ENCODE measurements at places on chromosomes 2 and 18.

- no peak for DNase-seq
Observed at GRCh38 chr18:69958422-69958821, 10.7 kb upstream of the CD226 start.

GRCh38 chr2:3265981-3266924, 111.4 kb downstream of the EIPR1 start:
- DNase-seq, result no peak

GRCh38 chr18:48036226-48036625, 105.8 kb upstream of the SMAD2 start:
- no peak for DNase-seq

- no peak for DNase-seq
Observed at GRCh38 chr2:241062389-241063092, 39.5 kb downstream of the MTERF4 start.

DNA sequence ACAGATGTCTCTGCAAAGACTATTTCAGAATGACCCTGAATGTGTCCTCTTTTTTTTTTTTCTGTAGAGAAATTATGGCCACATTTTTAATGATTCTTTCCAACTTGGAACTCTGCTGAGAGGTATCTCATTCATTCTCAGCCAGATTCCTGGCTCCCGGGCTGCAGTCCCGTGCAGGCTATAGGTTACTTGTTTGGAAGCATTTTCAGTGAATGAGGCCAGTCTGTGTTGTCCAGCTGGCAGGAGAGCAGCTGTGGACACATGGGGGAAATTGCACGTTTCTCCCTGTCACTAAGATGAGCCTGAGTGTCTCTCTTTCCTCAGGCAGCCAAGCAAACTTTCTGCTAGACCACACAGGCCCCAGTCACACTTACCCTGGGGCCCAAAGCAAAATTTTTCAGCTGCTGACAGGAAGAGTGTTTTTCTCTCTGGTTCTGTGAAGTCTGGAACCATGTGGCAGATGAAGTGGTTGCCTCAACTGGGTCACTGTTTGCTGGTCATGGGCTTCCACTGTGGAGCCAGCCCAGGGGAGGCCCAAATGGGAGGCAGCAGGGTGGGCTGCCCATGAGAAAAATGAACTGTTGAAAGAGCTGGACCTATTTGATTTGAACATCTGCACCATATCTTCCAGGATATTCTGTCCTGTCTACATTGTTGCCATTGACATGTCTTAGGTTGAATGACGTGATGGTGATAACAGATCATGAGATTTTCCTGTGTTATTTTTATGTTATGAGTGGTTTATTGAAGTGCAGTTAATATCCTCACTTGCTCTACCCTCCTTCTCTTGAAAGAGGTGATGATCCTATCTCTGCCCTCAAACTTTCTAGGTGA, 431.2 kb downstream of the LPIN1 start:
- no peak for DNase-seq

DNA sequence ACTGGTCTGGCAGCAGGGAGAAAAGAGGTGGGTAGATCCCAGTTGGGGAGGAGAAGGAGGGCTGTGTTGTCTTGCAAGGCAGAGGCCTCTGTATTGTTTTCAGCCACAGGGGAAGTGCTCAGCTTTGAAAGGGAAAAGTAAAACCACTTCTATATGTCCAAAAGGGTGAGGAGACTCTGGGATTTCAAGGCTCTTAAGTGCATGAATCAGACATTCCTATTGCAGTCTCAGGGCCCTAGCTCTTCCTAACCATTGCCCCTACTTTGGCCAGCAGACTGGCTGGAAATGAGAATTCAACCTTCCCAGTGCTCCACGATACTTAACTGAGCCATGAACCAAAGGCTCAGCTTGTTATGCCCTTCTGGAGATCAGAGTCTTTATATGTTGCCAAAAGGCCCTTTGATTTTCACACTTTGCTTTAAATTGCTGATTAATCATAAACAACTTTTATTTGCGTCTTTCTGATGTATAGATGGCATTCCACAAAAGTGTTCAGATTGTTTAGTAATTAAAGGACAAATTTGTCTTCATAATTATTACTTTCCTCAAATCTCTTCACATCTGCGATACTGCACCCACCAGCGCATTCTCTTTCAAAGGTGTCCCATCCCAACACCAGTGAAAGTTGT, 313.8 kb upstream of the MMADHC start:
- DNase-seq, result no peak

DNA sequence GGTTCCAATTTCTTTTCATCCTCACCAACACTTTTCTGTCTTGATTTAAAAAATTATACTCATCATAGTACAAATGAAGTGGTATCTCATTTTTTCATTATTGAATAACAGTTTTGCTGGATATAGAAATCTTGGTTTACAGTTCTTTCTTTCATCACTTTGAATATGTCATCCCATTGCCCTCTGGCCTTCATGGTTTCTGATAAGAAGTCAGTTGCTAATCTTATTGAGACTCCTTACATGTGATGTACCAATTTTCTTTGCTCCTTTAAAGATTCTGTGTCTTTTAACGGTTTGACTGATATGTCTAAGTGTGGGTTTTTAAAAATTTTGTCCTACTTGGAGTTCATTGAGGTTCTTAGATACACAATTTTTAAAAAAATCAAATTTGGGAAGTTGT, 35.0 kb downstream of the SLC3A1 start:
- no peak for DNase-seq

DNA sequence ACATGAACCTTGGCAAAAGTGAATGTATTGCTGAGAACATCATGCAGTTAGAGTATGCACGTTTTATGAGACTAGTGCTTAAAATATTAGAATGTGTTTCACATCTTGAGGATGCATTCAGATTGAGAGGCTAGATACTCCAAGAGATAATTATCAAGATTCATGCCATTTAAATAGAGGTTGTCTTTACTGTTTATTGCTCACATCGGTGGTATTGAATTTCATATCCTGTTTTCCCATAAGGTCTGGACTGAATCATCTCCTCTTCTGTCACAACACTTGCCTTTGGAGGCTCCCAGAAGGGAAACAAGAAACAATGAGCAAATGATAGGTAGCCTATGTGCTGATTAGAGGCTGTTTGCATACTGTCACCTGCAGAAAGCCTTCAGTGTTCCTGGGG, 83.8 kb downstream of the CLHC1 start:
- DNase-seq, result no peak

DNA sequence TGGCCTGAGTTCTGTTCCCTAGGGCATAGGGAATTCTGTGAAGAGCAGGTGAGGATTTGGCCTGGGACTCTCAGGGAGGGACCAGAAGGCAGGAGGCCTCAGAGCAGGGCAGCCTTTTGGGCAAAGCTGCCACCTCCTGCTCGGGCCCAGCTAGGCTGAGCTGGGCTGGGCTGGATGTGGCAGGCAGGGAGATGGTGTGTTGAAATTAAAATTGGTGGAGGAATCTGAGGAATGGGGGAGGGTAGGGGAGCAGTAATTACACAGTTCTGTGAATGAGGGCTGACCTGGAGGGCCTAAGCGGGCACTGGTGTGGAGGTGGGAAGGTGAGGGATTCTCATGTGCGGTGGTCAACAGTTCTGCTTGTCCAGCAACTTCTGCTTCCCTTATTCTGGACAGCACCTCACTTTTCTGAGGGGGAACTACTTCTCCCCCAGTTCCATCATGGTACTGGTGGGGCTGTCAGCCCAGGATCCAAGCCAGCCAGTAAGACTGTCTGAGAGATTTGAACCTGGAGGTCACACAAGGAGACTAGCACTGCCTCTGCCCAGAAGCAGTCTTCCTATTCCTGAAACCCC, 22.0 kb upstream of the ASPRV1 start:
- no peak for DNase-seq

- DNase-seq, result no peak
Observed at GRCh38 chr2:42495611-42496010, 1.8 kb upstream of the KCNG3 start.

DNA sequence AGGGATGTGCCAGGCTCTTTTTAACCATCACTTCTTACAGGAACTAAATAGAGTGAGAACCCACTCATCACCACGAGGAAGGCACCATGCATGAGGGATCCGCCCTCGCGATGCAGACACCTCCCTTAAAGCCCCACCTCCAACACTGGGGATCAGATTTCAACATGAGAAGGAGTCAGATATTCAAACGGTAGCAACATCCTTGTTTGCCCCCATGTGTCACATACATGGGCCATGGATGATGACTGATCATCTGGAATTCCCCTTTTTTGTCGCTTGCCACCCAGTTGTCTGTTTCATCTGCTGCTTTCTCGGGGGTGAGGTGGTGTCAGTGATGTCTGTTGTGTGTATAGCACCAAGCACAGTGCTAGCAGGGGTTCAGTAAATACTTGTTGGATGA, 57.9 kb downstream of the NCK2 start:
- no peak for DNase-seq

GRCh38 chr2:6103949-6104348, 411.8 kb downstream of the SOX11 start:
- DNase-seq, result no peak

- DNase-seq, result no peak
Observed at GRCh38 chr2:170371231-170371998, 193.5 kb downstream of the MYO3B start.

GRCh38 chr2:152415231-152415642, 80.3 kb downstream of the FMNL2 start:
- DNase-seq, result no peak

- DNase-seq, result no peak
Observed at GRCh38 chr2:1769703-1770422, 25.5 kb upstream of the PXDN start.

DNA sequence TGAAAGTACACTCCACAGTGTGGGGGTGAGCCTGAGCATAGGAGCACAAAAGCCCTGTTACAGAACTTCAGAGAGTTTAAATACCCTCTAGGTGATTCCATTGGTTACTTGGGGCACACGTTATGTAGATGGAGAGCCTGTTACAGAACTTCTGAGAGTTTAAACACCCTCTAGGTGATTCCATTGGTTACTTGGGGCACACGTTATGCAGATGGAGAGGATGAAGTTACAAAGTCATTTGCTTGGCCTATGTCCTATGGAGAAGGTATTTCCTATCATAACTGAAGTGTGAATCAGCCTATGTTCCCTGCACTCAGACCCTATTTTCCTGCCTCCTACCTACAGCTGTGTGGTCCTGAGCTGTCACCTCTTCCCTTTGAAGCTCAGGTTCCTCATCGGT, 3.8 kb upstream of the CAPN10 start:
- DNase-seq, result no peak
